ENCODE measurements at places on chromosomes 12 and 14.

- H3K4me1 ChIP-seq: no peaks in the 10 kb centered on the region
- no peak for DNase-seq
- H3K27ac ChIP-seq: no peak overlapping the region
- H3K4me3 ChIP-seq: no peak overlapping the region
These were observed 349.6 kb downstream of the CCDC91 start for GRCh38 chr12:28539691-28540323.

DNA sequence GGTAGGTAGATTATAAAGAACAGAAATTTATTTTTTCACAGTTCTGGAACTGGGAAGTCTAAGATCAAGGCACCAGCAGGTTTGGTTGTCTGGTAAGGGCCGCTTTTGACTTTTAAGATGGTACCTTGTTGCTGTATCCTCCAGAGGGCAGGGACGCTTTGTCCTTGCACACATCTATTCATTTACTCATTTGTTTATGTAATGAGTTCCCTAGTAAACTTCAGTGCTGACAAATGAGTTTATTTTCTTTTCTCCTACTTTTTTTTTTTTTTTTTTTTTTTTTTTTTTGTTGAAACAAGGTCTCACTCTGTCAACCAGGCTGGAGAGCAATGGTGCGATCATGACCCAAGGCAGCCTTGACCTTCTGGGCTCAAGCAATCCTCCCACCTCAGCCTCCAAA is 195.7 kb downstream of the FBXL14 start:
- H3K36me3 ChIP-seq: no peaks in the 10 kb centered on the region
- H3K27ac ChIP-seq: no peak overlapping the region
- H3K27me3 ChIP-seq: no peaks in the 10 kb centered on the region
- no peak for DNase-seq
- H3K4me1 ChIP-seq: no peaks in the 10 kb centered on the region

- no peaks in the 10 kb centered on the region for H3K36me3 ChIP-seq
- H3K27me3 ChIP-seq: no peaks in the 10 kb centered on the region
These were observed 145.6 kb upstream of the NAV3 start for GRCh38 chr12:77685112-77685511.

DNA sequence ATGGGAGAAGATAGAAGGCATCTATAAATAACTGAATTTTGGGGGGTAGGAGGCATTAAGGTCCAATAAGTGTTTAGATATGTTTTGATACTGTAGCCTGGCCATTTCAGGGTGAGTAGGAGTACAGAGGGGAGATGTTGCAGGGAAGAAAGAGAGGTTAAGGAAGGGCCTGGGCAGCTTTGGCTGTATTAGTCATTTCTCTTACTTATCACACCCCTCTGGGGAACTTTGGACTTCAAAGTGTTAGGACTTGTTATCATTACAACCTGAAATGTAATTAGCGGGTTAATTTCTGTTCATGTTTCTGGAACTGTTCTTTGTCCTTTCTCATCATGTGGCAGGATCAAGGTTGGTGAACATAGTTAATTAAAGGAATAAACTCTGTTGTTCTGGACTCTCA is 40.3 kb downstream of the SUSD6 start:
- no peak overlapping the region for H3K4me3 ChIP-seq
- no peaks in the 10 kb centered on the region for H3K36me3 ChIP-seq
- no peaks in the 10 kb centered on the region for H3K27me3 ChIP-seq
- no peak for DNase-seq

- H3K27ac ChIP-seq: no peak overlapping the region
- no peak overlapping the region for H3K4me3 ChIP-seq
- no peaks in the 10 kb centered on the region for H3K36me3 ChIP-seq
- H3K4me1 ChIP-seq: no peaks in the 10 kb centered on the region
- H3K27me3 ChIP-seq: no peaks in the 10 kb centered on the region
These were observed 258.9 kb upstream of the LRIG3 start for GRCh38 chr12:59179231-59179630.

GRCh38 chr14:92724516-92725340 is 23.7 kb downstream of the LGMN start:
- H3K36me3 ChIP-seq: no peaks in the 10 kb centered on the region
- DNase-seq: peak; percentile 33
- H3K27ac ChIP-seq: peak overlapping the region; percentile 84
- H3K4me1 ChIP-seq: no peaks in the 10 kb centered on the region

DNA sequence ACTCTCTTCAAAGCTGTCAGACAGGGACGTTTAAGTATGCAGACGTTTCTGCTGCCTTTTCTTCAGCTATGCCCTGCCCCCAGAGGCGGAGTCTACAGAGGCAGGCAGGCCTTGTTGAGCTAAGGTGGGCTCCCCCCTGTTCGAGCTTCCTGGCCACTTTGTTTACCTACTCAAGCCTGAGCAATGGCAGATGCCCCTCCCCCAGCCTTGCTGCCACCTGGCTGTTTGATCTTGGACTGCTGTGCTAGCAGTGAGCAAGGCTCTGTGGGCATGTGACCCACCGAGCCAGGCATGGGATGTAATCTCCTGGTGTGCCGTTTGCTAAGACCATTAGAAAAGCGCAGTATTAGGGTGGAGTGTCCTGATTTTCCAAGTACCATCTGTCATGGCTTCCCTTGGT is 900.4 kb upstream of the MDGA2 start:
- H3K4me1 ChIP-seq: no peaks in the 10 kb centered on the region
- no peak overlapping the region for H3K4me3 ChIP-seq
- no peak overlapping the region for H3K27ac ChIP-seq

DNA sequence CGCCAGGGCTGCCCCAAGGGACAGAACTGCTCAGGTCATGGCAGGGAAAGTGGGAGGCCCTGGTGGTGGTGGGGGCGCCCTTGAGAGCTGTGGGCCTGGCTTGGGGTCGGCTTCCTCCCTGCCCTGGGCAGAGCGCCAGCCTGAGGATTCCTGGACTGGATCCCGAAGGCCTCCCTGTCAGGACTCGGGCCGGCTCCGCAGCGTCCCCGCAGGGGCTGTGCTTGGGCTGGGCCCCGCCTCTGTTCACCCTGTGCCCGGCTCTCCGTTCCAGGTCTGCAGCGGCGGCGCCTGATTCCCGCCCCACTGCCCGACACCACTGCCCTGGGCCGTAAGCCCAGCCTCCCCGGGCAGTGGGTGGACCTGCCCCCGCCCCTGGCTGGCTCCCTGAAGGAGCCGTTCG is 39.9 kb downstream of the KIF26A start:
- no peak for DNase-seq
- no peaks in the 10 kb centered on the region for H3K27me3 ChIP-seq
- no peaks in the 10 kb centered on the region for H3K4me1 ChIP-seq
- no peak overlapping the region for H3K27ac ChIP-seq
- no peak overlapping the region for H3K4me3 ChIP-seq

GRCh38 chr12:53060721-53061276 is 10.9 kb downstream of the TNS2 start:
- H3K4me3 ChIP-seq: no peak overlapping the region
- H3K4me1 ChIP-seq: peaks cover 20% of the 10 kb centered on the region
- H3K27me3 ChIP-seq: no peaks in the 10 kb centered on the region
- H3K27ac ChIP-seq: peak overlapping the region; percentile 75

DNA sequence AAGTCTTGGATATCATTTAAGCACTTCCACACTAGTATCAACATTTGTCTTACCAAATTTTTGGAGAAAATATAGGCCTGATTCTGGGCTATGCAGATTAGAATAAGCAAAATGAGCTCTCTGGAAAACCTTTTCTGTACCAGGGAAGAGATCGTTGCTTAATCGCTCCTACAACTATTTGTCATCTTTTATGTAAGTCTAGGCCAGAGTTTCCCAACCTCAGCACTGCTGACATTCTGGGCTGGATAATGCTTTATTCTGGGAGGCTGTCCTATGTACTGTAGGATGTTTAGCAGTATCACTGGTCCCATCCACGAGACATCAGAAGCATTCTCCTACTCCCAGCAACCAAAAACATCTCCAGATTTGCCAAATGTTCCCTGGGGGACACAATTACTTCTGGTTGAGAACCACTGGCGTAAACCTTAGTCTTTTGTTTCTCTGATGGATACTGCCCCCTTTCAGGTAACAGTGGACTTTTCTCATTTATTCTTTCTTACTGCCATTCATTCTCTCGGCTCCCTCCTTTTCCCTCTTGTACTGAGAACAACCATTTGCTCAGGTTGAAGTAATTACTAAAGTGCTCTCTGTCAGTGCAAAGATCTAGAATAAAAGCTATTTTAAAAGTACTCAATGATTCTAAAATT is 316.9 kb upstream of the E2F7 start:
- no peaks in the 10 kb centered on the region for H3K36me3 ChIP-seq
- H3K27ac ChIP-seq: no peak overlapping the region
- H3K4me3 ChIP-seq: no peak overlapping the region
- no peaks in the 10 kb centered on the region for H3K27me3 ChIP-seq
- H3K4me1 ChIP-seq: no peaks in the 10 kb centered on the region

GRCh38 chr12:1566449-1567135 is 27.8 kb downstream of the FBXL14 start:
- H3K4me3 ChIP-seq: no peak overlapping the region
- H3K4me1 ChIP-seq: no peaks in the 10 kb centered on the region
- no peak for DNase-seq
- no peak overlapping the region for H3K27ac ChIP-seq

DNA sequence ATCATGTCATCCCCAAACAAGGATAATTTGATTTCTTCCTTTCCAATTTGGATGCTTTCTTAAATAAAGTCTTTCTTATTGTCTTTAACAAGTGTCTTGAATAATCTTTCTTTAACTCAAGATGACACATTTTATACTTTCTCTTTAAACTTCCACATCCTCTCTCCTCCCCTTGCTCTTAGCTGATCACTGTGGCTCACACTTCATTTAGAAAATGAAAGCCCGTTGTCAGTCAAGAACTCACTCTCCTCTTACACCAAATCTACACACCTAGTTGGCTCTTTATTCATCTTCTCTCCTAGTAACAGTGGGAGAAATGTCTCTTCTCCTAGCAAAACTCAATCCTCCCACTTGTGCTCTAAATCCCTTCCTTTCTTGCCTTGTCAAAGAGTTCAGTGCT is 10.4 kb upstream of the RMST start:
- no peaks in the 10 kb centered on the region for H3K27me3 ChIP-seq
- no peak overlapping the region for H3K4me3 ChIP-seq
- no peak for DNase-seq
- no peaks in the 10 kb centered on the region for H3K36me3 ChIP-seq
